ENCODE measurements at places on chromosomes 5 and 9.

GRCh38 chr9:136773386-136774044, 9.2 kb upstream of the LCN15 start:
- DNase-seq, result peak; percentile 37

- peak; percentile 29 for DNase-seq
Observed at GRCh38 chr9:89154218-89154617, 24.4 kb downstream of the SHC3 start.

DNA sequence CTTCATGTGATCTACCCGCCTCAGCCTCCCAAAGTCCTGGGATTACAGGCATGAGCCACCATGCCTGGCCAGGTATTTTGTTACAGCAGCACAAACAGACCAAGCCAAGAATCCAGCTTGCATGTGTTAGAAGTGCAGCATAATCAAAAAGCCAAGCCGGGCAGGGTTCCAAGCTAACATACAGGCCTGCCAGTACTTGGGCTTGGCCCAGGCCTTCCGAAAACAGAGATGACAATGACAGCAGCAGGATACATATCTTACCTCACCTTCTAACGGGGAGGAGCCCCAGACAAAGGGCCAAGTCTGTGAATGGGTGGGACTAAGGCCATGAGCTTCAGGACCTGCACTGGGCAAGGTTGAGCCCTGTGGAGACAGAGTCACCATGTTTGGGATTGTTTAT, 91.4 kb upstream of the ZNF462 start:
- no peak for DNase-seq

DNA sequence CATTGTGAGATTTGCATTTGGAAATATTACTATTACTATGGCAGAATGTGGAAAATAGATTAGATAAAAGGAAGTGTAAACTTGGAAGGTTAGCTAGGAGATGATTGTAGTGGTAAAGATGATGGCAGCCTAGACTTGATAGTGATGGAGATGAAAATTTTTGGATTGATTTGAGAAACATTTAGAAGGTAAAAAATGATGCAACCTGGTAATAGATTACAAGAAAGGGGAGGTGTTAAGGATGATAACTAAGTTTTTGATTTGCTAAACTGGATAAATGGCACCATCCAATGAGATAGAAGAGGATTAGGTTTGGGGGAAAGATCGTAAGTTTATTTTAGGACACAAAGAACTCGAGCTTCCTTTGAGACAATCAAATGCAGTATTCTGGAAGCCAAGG, 8.9 kb upstream of the SLC30A5 start:
- no peak for DNase-seq

DNA sequence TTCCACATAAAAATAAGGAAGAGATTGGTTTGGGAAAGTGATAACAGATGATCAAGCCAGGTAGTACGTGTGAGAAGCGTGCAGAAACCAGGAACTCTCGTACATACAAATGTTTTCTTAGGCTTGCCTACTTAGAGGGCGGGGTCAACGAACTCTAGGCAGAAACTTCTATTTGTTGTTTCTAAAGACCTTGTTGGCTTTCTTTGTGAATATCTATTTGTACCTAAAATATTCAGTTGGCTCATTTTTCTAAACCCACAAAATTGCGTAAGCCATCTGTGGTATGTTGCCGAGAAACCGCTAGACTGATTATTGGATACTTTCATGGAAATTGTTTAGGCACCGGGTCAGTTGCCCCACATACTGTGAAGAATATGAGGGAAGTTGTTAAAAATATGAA, 458.5 kb downstream of the MAT2B start:
- no peak for DNase-seq

Data from activated naive CD8-positive, alpha-beta T cell treated with anti-CD3 and anti-CD28 coated beads for 36 hours (primary cell).